ENCODE measurements at places on chromosomes 13 and 19. TPM values are rescaled to one million over a fixed set of nuclear protein-coding genes. Genes with fewer than 3 reads are reported as not detected.

The CNFN gene
- total RNA-seq: not detected

The TMEM272 gene
- not detected for total RNA-seq

The SARS2 gene
- 8.7 TPM for total RNA-seq

The LRG1 gene
- not detected for total RNA-seq

The SPACA4 gene
- total RNA-seq: not detected

The AKAP8L gene
- 57.2 TPM for total RNA-seq

The TEX101 gene
- total RNA-seq: not detected

The KBTBD6 gene
- 9.0 TPM for total RNA-seq

The LRP3 gene
- total RNA-seq: 22.8 TPM

The KLK6 gene
- total RNA-seq: not detected

The SOX1 gene
- not detected for total RNA-seq

The DZIP1 gene
- total RNA-seq: 33.8 TPM

The SLC25A42 gene
- 6.2 TPM for total RNA-seq

The SHANK1 gene
- total RNA-seq: 7.6 TPM

The BICRA gene
- total RNA-seq: 2.0 TPM

The ZNF492 gene
- 1.2 TPM for total RNA-seq

The APLP1 gene
- 12.7 TPM for total RNA-seq

The ZNF253 gene
- 3.1 TPM for total RNA-seq

The SEMA6B gene
- total RNA-seq: 0.58 TPM

The PCDH20 gene
- total RNA-seq: under 0.01 TPM

The MCEMP1 gene
- total RNA-seq: not detected

The ZNF571 gene
- 5.4 TPM for total RNA-seq

The FBXO27 gene
- total RNA-seq: 1.7 TPM

The COL5A3 gene
- total RNA-seq: 4.0 TPM

The SYNE4 gene
- 0.28 TPM for total RNA-seq

The SUGP1 gene
- 27.4 TPM for total RNA-seq

The UBE2L5 gene
- total RNA-seq: under 0.01 TPM

The NLRP9 gene
- not detected for total RNA-seq

The C19orf67 gene
- not detected for total RNA-seq

The SLC10A2 gene
- not detected for total RNA-seq

The FXYD3 gene
- not detected for total RNA-seq

The NDFIP2 gene
- total RNA-seq: 40.3 TPM

The ZNF254 gene
- total RNA-seq: 7.7 TPM

The KRTDAP gene
- total RNA-seq: not detected

The GSX1 gene
- not detected for total RNA-seq

The ZSCAN4 gene
- not detected for total RNA-seq

The LAIR1 gene
- total RNA-seq: 0.19 TPM

The ATXN8OS gene
- not detected for total RNA-seq

The NPHS1 gene
- total RNA-seq: not detected

The ZNF726 gene
- 6.5 TPM for total RNA-seq

The WDR62 gene
- total RNA-seq: 0.85 TPM

The NEK3 gene
- total RNA-seq: 5.6 TPM

The TMPRSS9 gene
- under 0.01 TPM for total RNA-seq

The FAM124A gene
- 0.96 TPM for total RNA-seq

The AP1M1 gene
- 56.4 TPM for total RNA-seq

The CYP2F1 gene
- under 0.01 TPM for total RNA-seq

The ZNF112 gene
- total RNA-seq: 7.1 TPM

The PEG3 gene
- total RNA-seq: 5.4 TPM

The MEIOSIN gene
- total RNA-seq: not detected

The ZNF491 gene
- 3.9 TPM for total RNA-seq

The HIPK4 gene
- total RNA-seq: 0.28 TPM

The FCHO1 gene
- 0.56 TPM for total RNA-seq
